HepG2 (cell line): ENCODE measurements at places on chromosomes 13 and 19.

DNA sequence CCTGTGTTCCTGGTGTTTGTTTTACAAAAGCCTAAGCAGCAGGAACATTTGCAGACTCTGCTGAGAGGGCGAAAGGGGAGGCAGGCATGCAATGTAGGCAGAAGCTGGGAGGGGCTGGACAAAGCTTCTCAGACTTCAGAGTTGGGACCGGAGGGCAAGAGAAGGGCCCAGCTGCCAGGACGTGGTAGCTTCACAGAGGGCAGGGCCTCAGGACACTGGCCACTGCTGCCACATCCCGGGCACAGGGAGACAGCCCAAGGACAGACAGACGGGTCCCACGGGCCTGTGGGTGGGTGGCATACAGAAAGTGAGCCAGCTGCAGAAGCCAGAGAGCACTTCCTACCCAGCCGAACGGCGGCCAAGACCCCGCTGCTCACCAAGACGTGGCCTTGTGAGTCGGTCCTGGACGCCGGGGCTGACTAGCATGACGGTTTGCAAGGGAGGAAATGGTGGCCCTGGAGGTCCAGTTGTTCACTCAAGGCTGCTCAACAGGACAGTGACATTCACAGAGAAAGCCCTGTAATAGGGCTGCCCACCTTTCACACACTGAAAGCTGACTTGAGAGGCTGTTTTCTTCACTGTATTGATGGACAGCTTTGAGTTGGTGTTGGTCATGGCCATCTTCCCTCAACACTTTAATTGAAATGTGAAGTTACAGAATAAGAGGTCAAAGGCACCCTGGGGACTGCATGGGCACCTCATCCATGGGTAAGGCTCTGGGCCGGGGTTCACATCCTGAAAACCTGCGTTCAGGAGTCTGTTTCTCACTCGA is 23.7 kb upstream of the TFDP1 start:
- no peak for DNase-seq

DNA sequence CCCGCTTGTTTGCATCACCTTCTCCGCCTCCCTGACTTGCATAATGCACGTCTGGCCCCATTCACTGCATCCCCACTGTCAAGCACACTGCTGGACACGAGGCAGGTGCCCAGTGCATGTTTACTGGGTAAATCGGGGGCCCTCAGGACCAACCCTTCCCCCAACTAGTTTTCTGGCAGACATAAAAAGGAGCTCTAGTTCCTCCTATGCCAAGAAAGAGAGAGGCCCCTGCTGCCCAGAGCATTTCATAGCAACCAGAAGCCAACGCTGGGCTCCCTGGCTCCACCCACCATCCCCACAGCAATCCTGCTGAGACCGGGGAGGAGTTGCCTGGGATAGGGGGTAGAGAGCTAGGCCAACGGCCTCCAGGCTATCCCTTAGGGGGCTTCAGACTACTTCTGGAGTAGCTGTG is 23.2 kb downstream of the ANKRD27 start:
- DNase-seq: no peak

DNA sequence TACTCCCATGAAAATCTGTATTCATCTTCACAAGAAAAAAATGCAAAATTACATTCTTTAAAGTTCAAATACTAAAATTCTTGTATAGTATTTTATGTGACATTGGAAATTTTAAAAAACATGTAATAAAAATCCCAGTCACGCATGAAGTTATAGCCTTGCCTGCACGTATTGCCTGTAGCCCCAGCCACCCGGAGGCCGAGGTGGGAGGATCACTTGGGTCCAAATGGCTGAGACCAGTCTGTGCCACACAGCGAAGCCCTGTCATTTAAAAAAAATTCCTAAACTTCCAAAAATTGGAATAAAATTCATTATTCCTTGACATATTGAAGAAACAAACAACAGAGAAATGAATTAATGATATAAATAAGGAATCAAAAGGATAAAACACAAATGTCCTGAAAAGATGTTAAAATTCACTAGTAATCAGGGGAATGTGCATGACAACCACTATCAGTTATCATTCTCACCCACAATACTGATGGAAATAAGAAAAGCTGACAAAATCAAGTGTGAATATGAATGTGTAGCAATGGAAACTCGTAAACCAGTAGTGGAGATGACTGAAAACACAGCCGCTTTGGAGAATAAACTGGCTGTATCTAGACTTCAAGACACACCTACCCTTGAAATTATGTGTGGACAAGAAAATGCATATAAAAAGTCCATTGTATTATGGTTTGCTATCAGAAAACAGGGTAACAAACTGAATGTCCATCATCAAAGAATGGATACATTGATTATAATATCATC is 7.5 kb downstream of the CARD8 start:
- no peak for DNase-seq

DNA sequence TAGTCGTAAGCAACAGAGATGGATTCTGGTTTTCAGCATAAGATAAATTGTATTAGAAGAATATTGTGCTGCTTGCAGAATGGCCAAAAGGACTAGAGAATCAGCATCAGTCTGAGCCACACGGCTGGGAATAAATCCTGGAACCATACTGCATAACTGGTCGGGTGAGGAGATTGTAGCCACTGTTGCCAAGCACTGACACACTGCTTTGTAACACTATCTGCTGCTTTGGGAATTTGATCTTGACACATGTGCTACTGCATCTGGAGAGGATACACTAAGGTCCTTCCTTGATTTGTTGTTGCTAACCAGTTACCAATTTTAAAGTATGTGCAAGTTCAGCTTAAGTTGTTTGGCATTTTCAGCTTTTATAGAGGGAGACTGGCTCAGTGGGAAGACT is 1.9 kb downstream of the HNRNPA1L2 start:
- no peak for DNase-seq

GRCh38 chr13:43299374-43299773 is 276.0 kb downstream of the DNAJC15 start:
- DNase-seq: no peak

DNA sequence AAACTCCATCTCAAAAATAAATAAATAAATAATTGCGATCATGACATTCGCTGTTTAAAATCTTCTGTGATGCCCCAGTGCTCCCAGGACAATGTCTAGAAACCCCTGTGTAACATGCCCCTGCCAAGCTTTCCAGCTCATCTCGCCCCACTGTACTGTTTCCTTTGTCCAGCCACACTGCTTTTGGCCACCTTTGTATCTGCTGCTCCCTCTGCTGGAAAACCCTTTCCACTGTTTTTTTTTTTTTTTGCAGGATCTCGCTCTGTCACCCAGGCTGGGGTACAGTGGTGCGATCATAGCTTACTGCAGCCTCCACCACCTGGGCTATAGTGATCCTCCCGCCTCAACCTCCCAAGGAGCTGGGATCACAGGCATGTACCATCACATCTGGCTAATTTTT is 7.5 kb downstream of the PLAUR start:
- peak; percentile 41 for DNase-seq

- no peak for DNase-seq
Measured at GRCh38 chr19:42111811-42112210, 20.4 kb downstream of the POU2F2 start.

DNA sequence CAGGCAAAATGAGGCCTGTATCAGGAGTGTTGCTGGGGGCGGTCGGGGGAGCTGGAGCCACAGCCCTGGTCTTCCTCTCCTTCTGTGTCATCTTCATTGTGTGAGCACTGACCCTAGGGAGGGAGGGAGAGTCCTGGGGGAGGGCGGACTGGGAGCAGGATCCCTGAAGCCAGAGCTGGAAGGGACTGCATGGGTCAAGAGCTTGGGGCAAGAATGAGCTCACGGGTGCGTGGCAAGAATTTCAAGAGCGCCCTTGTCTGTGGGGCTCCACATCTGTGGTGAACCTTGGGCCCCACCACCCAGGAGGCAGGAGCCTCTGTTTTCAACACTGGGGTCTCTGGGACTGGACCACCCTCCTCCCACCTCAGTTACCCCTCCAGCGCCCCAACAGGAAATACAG is 4.7 kb downstream of the SIGLEC7 start:
- DNase-seq: no peak

DNA sequence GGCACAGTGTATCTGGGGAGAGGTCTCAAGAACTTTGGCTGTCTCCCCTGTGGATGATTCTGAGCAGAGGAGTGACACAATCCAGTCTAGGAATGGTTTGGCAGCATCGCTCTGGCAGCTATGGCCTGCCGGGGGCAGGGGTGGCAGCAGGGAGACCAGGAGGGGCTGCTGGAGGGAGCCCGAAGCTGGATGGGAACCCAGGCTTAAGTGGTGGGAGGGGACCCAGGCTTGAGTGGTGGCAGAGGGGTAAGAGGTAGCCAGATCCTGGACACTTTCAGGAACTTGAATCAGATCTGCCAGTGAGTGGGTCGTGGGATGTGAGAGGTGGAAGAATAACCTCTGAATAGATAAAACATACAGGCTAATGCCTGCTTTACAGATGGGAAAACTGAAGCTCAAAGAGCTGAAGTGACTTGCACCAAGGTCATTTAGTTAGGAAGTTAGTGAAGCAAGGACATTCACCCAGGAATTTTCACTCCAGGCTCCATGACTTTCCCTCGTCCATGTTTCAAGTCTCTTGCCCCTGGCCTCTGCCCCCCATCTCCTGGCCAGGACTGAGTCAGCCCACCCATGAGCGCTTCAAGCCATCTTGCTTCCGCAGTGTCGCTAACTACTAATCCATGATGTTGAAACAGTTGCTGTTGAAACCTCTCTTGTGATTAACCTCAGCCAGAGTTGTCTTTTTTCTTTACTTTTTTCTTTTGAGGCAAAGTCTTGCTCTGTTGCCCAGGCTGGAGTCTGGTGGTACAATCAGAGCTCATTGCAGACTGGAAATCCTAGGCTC is 29.9 kb upstream of the C1QTNF9 start:
- DNase-seq: no peak

DNA sequence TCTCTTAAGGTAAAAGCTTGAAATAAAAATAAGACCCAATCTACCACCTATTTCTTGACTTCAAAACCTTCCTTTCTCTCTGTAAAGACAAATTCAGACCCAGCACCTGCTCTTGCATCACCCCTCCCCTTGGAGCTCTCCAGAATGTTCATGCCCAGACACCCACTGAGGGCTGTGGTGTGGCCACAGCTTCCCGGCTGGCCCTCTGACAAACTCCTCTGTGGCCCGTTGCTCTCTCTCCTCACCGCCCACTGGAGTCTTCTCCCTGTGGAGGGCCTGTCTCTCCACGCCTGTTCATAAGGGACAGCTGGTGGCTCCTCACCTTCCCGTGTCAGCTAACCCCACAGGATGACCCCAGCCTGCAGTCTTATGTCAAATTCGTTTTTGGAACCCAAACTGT is 49.1 kb downstream of the TSSK6 start:
- DNase-seq: no peak

GRCh38 chr19:1698636-1699035 is 46.2 kb upstream of the TCF3 start:
- DNase-seq: no peak

DNA sequence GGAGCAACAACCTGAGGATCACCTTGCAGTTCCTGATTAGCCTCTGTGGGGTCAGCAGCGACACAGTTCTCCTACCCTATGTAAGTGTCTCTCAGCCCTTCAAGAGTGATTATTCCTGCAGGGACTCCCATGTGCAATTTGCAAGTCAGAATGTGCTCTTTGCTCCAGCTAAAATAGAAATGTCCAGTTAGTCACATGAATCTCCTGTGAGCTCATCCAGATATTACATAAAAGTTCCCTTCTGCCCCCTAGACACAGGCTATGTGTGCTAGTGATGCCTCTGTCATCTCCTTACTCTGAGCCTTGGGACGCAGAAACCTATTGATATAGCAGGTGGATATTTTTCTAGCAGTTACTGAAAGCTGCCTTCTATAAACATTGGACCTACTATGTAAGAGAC is 105.5 kb downstream of the ZAR1L start:
- no peak for DNase-seq

DNA sequence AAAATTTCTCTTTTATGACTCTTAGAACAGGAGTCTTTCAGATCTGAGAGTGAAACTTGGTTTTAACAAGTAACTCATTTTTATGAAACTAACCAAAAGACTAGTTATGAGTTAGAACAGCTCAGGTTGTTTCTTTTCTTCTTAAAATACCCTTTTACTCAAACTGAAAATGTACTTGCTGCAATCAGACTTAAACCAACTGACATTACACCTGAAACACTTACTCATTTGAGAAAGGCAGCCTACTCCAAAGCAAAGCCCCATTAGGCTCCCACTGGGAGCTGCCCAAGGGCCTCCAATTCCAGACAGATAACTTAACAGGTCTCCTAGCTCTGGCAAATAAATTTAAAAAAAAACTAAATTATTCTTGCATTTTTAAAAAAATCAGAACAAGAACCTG is 3.6 kb downstream of the FOXO1 start:
- DNase-seq: no peak

DNA sequence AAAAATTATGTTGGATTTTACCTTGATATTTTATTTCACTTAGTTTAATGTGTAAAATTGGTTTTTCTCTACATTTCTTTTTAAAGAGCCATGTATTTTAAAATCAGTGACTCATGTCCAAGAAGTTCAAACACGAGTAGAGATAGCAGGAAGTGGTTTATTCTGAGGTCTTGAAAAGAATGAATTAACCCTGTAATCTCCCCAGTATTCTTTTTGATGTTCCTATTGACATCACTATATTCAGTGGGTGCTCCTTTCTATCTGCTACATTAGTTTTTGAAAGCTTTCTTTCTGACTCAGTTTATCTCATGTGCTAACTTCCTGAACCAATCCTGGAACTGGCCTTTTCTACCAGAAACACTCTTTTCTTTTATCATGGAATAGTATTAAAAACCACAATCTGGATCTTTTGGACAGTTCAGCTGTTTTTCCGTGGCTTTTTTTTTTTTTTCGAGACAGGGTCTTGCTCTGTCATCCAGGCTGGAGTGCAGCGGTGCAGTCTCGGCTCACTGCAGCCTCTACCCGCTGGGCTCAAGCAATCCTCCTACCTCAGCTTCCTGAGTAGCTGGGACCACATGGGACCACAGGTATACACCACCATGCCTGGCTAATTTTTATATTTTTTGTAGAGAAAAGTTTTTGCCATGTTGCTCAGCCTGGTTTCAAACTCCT is 114.9 kb downstream of the PCCA start:
- no peak for DNase-seq

DNA sequence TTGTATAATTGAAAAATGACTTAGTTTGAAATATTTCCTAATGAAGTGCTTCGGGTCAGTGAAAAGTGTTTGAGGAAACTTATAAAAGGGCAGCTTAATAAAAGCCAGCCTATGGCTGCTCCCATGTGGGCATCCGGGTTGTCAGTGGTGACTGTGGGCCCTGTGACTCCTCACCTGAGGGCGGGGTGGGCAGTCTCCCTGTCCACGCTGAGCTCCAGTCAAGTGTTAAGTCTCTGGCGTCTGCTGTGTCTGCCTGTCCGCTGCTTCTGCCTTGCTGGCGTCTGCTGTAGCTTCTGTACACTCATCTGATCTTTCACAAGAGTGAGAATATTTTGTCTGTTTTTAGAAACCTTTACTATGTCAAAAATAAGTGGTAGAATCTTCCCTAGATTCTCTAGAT is 7.1 kb downstream of the LAMP1 start:
- DNase-seq: no peak
